ENCODE measurements at places on chromosomes 6 and 20. TPM values are rescaled to one million over a fixed set of nuclear protein-coding genes. Genes with fewer than 3 reads are reported as not detected.

GRCh38 chr6:25042036-25042521 lies 106.3 kb upstream of the RIPOR2 start:
- DNase-seq, result no peak

DNA sequence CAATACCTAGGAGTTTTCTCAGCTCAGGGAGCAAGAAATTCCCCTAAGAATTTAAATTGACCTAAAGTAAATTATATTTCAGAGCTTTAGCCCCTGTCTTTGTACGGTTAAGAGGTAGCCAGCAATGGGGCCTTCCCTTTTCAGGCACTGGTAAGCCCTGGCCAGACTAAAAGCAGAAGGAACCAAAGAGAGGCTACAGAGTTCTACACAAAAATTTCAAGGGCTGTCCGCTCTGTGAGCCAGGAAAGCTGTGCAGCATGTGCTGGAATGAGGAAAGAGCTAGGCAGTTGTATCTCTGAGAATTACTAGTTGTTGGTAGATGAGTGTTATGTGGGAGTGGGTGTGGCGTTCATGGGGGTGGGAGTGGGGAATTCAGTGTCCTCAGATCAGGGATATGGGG lies 96.3 kb upstream of the MAFB start:
- no peak for DNase-seq

DNA sequence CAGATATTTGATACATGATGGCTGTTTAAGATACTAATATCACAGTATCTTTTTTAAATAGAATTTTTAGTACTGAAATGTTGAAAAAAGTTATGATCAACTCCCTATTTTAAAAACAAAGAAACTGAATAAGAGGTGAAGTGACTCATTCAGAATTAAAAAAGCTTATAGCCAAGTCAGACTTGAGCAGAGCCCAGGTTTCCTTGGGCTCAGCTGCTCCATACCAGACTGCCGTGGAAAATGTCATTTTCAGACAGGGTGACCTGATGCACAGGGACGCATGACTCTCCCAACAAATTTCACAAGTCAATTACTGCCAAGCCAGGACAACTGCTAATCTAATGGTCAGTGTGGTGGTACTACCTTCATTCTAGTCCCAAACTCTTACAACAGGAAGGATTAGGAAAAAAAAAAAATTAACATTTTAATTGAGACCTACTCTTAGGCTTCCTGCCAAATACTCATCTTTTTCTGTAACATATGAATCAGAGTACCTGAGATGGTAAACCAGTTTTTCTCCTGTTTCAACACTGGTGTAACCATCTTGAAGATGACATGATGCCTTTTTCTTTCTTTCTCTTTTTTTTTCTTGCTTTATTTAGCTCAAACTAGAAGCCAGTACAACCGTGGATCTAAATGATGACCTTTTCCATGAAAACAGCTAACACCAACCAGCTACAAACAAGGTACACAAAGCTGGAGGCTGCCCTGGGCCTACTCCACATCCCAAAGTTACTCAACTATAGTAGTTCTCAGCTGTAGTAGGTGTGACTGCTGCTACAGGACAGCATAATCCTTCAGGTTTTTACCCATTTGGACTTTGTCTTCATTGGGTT lies 30.5 kb downstream of the SLC22A23 start:
- DNase-seq, result no peak

DNA sequence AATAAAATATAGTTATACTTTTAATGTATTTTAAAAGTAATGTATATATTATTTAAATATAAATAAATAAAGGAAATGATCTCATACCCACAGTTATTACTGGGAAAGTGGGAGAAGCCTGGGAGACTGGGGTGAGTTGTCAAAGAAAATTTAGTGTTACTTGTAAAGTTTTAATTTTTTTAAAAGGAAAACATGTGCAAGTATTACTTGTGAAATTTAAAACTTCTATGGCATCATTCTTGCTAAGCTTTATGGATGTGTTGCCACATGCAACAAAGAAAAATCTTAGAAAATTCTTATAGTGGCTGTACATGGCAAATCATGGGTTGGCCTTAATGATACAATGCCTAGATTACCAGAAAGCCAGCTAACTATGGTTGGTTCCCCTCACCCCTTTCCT lies 194.0 kb upstream of the KCNK16 start:
- DNase-seq, result no peak

The SLC22A3 gene
- total RNA-seq, result 16.5 TPM

The PIGT gene
- 22.1 TPM for total RNA-seq
